NCI-H2107 (cell line): ENCODE measurements at places on chromosomes 5 and 9.

GRCh38 chr9:130042885-130043653 lies at the start of gene FNBP1:
Gene FNBP1 (minus strand): TSS chr9:130043189. CDS start chr9:130042975, 214 bp downstream.
- DNase-seq = peak; percentile 49

DNA sequence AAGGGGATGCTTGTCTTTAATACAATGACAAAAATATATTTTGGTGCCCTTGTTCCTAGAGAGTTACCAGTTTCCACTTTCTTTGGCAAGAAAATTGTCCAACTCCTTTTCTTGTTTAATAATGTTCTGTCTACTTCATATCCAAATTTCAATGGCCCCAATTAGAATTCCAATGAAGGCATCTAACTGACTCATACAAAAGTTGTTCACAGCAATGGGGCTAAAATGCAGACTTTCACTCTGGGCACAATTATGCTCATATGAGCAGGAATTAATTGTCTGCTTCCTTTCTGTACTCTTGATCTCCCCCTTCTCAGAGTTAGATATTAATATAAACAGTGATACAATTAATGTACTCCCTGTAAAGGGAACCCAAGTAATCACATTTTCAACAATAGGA lies 42.1 kb upstream of the ZNF622 start:
- no peak for DNase-seq

- no peak for DNase-seq
Measured at GRCh38 chr9:134647359-134648080, 5.9 kb downstream of the COL5A1 start.

- no peak for DNase-seq
Measured at GRCh38 chr5:31941151-31941755, 232.9 kb downstream of the GOLPH3 start.

DNA sequence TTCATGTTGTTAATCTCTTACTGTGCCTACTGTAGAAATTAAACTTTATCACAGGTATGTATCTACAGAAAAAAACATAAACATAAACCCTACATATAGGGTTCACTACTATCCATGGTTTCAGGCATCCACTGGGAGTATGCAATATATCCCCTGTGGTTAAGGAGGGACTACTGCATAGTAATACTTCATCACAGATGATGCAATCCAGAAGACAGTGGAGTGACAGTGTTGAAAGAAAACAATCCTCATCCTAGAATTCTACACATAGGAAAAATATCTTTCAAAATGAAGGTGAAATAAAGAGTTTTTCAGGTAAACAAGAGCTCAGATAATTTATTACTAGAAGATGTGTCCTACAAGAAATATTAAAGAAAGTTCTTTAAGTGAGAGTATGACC lies 105.9 kb downstream of the HOMER1 start:
- DNase-seq = no peak

DNA sequence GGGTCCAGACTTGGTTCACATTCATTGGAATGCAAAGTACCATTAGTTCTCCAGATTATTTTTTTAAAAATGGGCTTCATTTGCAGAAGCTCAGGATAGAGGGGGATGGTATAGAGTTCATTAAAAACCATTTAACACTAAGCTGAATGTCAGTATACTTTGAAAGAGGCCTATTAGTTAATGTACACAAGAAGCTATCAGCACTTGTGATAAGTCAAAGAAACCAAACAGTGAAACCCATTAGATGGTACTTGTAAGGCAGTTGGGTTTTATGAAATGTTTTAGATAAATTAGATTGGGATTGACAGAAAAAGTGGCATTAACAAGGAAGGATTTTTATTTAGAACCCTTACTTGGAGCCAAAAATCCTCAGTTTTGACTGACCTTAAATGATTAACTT lies 229.2 kb upstream of the MPDZ start:
- DNase-seq = no peak

- peak; percentile 67 for DNase-seq
Measured at GRCh38 chr5:109318455-109319108, 91.2 kb downstream of the PJA2 start.

- DNase-seq = no peak
Measured at GRCh38 chr5:160545832-160546231, 124.2 kb downstream of the PTTG1 start.

- no peak for DNase-seq
Measured at GRCh38 chr5:61817472-61818326, 485.6 kb downstream of the ZSWIM6 start.

GRCh38 chr9:88776717-88777497 lies 214.4 kb upstream of the S1PR3 start:
- DNase-seq = no peak

GRCh38 chr5:158933494-158934318 lies 166.0 kb downstream of the EBF1 start:
- no peak for DNase-seq

GRCh38 chr9:69155341-69156030 lies 18.6 kb upstream of the TJP2 start:
- no peak for DNase-seq

DNA sequence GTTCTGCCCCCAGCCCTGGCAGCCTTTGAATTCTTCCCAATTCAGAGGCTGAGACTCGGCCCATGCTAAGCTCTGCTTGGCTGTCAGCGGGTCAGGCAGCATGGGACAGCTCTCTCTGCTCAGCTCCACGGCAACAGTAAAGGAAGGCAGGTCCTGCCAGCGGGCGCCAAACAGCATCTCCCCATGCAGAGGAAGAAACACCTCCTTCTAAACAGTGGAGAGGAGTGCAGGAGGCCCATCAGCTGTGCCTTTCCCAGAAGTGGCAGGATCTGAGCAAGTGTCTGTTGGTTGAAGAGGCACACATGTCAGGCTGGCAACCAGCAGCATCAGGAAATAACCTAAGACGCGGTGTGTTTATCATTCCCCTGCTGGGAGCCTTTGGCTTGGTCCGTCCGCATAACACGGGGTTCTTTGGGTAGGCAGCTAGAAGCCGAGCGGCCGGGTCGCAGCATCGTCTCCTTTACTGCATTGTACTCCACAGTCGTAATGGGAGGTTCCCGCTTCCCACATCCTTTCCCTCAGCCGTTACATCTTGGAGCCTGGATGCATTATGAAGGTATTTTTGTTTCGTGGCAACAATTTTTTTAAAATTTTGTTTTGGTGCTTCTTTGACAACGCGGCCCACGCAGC lies 42.7 kb upstream of the NCS1 start:
- DNase-seq = no peak

- no peak for DNase-seq
Measured at GRCh38 chr9:98323051-98323830, 67.8 kb upstream of the TBC1D2 start.

DNA sequence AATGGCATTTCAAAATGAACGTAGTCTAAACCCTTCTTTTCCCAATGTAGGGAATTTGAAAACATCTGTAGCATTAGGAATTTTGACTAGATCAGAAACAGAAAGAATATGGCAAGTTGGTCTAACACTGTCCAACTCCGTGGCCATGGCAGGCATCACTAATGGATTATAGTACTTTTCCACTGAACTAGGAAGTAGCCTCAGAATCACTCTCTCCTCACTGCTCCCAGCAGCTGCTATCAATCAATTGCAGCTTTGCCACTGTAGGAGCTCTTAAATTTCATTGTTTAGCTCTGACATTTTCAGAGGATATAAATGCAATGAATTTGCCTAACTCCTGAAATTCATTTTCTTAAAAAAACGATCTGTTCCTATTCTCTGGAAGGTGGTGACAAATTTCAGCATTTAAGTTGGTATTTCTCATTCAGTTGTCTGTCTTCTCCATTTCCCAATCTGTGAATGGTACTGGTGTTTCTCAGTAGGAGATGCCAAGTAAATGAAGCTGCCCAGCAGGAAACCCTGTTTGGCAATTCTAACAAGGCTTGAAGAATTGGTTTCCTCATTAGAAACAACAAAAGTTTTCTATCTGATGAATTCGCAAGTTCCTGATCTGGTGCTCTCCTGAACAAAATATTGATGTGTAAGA lies 64.7 kb downstream of the TLR4 start:
- DNase-seq = no peak

DNA sequence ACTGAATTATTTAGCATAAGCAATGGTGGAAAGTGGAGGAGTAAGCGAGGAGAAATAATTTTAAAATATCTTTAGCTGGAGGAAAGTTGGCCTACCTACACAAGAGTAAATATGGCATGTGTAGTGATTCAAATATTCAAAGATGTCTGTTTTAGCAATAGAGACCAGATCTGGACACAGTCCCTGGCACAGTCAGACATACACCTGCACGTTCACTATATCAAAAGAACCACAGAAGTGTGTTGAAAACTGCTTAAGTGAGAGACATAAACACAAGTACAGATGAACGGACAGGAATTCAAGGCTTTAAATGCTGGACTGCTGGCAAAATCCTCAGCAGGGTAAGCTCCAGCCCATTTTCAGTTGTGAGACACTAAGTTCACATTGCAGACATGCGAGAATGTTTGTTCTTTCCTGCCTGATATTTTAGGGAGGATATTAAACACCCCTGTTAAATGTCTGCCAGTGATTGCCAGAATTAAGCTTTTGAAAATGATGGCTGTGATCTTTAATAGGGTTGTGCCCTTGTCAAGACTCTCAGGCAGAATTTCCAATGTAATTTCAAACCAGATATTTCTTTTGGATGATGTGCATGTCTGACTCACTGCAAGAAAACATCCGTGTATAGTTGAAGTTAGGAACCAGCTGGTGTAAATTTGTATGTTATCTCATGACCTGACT lies 810.6 kb downstream of the TLE4 start:
- DNase-seq = no peak

DNA sequence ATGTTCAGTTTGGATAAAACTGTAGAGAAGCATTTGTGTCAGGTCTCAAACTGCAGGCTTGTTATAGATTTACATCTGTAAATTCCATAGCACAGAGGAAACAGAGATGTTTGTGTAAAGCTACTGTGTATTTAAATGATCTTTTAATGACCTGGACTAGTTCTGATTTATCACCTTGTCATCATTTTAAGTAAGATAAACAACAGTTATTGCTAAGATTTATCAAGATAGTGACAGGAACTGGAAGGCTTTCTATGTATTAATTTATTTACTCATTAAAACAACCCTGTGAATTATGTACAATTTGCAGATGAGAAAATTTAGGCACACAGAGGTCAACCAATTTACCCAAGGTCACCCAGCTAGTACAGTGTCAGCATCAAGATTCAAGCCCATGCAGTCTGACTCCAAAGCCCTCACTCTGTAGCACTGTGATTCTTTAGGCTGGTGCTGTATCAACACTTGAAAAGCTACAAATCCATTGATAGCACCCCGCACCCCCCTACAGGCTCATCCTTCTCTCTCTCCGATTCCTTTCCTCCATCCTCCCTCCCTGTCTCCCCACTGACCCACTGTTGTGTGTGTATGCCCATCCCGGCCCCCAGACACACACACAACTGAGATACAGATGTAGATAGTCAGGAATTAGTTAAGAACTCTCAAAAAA lies 184.5 kb downstream of the FBN2 start:
- no peak for DNase-seq

- DNase-seq = no peak
Measured at GRCh38 chr9:94839398-94839797, 112.9 kb downstream of the AOPEP start.

- DNase-seq = no peak
Measured at GRCh38 chr9:137455359-137455991, 3.7 kb downstream of the NSMF start.

DNA sequence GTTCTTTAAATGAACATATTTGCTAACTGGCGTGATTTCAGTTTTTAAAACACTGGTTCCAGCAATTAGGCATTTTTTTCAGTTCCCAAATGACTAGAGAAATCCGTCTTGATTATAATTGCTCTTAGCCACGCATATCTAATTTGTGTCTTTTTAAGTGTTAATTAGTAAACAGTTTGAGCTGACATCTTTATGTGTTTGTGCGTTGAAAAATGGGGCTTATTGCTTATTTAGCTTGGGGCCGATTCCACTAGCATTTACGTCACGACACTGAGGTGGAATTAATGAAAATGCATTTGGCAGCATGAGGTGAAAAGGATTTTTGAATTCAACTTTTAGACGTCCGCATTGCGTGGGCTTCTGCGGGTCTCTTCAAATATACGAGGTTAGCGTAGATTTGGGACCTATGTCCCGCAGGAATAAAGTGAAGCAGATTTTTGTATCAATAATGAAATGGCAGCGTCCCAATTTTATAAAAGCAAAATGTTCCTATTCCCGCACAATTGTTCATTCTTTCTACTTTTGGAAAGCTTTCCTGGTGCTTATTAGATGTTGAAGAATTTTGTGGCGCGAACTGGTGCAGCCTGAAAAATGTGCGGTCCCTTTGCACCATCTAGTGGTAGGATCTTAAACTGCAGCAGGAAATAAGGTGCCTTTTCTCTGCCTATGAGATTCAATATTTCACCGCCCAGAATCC lies 122.7 kb upstream of the LMX1B start:
- DNase-seq = peak; percentile 75

DNA sequence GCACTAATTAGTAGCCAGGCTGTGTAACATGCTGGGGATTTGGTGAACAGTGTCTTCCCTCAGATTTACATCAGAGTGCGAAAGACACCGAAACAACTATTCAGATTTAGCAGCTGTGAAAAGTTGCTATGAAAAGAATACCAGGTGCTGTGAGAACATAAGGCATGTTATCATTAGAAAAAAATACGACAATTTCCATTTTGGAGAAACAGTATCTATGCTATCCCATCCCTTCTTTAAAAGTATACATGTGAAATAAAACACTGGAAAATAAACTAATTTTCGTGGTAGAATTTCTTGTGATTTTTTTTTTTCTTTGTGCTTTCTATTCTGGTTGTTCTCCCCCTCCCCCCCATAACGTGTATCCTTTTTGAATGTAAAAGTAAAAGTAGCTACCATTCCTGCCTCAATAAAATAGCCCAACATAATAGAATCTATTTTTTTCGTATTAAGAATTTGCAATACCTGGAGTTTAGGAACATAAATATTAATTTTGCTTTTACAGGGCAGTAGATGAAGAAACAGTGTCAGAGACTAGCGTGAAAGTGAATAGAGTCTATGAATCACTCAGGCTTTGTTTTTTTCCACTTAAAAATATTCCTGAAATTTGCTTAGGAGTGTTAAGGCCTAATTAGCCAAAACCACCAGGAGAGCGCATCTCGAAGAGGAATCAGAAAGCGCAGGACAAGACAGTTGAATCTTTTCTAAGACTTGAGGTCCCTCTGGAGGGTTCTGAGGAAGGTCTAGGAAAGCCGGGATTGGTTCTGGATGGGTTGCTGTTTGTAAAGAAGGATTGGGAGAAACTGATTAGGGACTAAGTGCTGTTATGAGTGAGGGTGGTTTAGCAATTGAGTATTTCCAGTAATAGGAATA lies 813 bp upstream of the SLU7 start:
- no peak for DNase-seq

DNA sequence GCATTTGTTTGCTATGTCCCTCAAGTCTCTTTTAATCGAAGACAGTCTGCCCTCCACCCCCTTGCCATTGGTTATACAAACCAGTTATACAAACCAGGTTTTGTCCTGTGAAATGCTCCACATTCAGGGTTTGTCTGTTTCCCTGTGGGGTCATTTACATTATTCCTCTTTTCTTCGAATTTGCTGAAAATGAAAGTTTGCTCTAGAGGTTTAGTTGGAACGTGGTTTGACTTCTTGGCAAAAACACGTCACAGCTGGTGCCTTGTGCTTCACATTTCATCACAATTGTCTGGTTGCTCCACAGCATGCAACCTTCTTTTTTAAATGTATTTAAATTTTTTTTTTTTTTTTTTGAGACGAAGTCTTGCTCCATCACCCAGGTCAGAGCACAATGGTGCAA lies 4.2 kb upstream of the HAVCR2 start:
- no peak for DNase-seq
